ENCODE measurements at places on chromosomes 6 and 20. TPM values are rescaled to one million over a fixed set of nuclear protein-coding genes. Genes with fewer than 3 reads are reported as not detected.

DNA sequence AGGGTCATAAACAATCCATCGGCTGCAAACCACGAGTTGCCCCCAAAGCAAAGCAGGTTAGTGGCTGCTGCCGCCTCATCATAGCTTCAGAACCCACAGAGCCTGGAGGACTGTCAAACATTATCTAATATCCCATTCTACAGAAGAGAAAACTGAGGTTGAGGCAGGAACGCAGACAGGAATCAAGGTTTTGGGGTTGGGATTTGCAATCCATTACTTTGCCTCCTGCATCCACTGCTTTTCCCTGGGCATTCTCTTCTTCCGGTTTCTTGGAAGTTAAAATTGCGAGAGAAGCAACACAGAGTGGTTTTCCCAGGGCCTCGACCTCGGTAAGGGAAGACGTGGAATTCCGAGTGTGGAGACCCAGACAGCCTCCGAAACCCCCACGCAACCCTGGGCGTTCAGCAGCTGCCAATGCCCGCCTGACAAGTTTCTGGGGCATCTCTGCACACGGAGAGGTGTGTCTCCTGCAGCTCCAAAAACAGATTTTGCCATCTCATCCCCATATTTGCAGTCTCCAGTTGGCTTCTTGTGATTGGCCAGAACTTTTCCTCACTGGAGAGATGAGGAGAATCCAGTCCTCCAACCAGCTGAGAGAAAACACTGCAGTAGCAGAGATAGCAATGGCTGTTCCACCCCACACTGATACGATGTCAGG is 45.5 kb upstream of the SNAP25 start:
- DNase-seq, result no peak

DNA sequence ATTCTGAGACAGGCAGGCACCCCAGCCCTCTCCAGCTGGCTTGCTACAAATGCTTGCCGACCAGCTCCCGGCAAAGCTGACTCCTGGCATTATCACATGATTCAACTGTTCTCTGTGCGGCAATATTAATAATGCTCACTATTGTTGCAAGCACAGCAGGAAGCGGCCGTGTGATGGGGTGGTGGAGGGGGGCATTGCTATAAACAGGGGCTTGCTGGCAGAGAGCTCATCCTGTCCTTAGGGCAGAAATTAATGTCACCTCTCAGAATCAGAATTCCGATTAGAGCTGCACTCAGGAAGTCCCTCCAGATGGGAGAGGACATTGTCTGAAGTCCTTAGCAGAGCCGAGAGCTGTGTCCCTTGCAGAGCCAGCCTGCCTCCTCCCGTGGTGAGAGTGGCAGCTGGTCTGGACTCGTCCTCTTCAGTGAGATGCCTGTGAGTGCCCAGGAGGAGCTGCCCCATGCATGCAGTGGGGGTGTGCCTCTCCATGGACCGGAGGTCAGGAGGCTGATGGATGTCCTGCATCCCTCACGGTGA is 162.5 kb downstream of the CDH4 start:
- DNase-seq, result no peak

The TUBB2A gene
- polyA plus RNA-seq, result 6.8 TPM

The PDSS2 gene
- polyA plus RNA-seq, result 14.6 TPM

DNA sequence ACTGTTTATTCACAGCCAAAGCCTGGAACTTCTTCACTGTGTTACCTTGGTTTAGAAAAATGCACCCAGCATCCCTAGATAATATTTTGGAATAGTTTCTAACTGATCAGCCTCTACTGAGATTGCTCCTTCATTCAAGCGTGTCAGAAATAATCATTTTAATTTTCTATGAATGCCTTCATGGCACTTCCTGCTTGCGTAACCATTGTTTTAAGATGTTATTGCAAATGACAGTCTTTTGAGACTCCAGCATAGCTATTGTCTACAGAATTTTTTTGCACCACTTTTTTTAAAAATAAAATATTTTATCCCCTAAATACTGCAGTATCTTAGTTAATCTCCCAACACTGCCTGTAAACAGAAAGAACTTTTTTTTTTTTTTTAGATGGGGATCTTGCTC is 213.1 kb downstream of the PHACTR1 start:
- DNase-seq, result no peak

DNA sequence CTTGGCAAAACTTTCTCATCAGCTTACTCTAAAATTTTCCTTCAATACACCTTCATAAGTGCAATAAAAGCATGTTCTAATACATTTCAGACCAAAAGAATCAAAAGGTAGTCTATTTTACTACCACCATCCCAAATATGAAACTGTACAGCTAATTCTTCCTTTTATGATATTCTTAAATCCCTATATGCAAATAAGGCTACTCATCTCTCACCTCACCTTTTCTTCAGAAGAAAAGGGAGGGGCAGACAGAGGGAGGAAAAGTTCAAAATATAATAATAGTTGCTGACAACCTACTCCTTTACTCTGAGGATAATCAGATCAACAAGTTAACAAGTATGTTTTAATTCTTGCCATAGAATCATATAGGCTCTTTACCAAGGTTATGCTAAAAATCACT is 7.4 kb downstream of the C6orf120 start:
- DNase-seq, result no peak

The SPAG4 gene
- 0.72 TPM for polyA plus RNA-seq

The CCDC170 gene
- not detected for polyA plus RNA-seq

- DNase-seq, result no peak
Observed at GRCh38 chr6:137084090-137084489, 39.3 kb upstream of the IL20RA start.

DNA sequence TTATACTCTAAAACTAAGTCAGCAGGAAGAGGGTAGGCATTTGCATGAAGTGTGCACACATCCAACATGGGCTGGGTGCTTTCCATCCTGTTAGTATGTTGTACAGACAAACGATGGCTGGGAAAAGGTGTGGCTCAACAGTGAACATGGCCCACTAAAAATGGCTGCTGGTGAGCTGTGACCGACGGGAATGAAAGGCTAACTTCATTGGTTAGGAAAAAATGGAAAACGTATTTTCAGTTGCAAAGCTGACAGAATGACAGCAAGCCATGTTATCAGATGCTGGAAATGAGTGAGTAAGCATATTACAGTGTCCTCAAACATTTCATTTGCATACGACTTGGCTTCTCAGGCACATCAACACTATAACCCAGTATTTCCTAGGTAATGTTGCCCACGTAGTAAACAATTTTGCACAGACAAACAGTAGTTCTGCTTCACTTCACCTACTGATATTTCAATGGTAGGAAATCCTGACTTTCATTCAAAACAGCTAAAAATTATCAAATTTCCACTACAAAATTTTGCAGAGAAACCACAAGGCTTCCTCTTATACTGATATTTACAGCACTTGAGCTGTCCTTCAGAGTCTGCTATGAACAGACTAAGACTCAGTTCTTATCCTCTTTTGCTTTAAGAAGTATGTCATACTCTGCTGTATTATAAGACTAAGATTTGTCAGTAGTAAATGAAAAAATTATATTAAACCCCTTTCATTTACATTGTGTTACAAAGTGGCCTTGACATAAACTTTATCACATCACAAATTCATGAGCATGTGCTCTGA is 98.9 kb downstream of the IRF4 start:
- no peak for DNase-seq

- DNase-seq, result no peak
Observed at GRCh38 chr6:136464148-136464547, 86.1 kb downstream of the MAP7 start.

The SLC22A7 gene
- polyA plus RNA-seq, result not detected

The YIPF3 gene
- polyA plus RNA-seq, result 72.5 TPM

The OR2H1 gene
- polyA plus RNA-seq, result not detected

DNA sequence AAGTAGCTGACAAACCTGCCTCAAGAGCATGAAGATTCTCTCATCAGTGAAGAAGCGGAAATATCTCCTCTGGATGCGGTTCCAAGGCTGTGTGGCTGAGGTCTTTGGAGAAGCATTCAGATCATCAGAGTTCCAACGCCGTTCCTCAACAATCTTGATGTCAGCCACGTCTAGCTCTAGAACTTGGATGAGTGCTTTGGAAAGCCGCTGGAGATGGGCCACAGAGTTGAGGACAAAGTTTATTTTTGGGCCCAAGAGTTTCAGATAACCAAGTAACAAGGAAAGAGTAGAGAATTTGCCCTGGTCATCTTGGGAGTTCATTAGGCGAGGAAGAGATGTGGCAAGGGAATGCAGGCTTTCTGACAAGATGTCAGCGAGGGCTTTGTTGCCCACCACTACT is 20.9 kb downstream of the TTI1 start:
- DNase-seq, result no peak

The LST1 gene
- 32.7 TPM for polyA plus RNA-seq

GRCh38 chr20:2172305-2173175 is 70.9 kb downstream of the STK35 start:
- peak; percentile 64 for DNase-seq

The CDC40 gene
- polyA plus RNA-seq, result 36.8 TPM

DNA sequence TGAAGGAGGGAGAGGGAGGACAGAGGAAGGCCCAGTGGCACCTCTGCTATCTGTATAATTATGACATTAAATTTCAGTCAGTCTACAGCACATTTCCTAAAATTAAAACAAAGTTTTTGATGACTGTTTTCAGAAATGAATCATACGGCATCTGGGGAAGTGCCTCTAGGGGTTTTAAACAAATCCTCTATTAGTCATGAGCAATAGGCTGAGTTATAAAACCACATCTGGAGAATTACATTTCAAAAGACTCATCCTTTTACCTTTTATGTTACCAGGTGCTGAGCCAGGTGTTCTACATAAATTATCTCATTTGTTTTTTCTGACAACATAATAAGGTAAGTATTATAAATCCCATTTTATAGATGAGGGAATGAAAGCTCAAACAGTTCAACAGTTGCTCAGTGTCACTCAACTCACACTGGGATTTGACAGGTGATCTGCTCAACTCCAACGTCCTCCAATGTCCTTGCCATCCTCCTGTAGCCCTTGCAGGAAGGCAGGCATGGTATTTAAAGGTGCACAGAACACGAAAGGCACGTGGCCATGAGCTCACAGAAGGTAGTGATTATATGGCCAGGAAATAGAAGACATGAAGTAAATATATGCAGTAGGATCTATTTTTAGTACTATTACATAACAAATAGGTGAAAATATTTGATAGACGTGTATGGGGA is 184.2 kb upstream of the MAN1A1 start:
- DNase-seq, result no peak

DNA sequence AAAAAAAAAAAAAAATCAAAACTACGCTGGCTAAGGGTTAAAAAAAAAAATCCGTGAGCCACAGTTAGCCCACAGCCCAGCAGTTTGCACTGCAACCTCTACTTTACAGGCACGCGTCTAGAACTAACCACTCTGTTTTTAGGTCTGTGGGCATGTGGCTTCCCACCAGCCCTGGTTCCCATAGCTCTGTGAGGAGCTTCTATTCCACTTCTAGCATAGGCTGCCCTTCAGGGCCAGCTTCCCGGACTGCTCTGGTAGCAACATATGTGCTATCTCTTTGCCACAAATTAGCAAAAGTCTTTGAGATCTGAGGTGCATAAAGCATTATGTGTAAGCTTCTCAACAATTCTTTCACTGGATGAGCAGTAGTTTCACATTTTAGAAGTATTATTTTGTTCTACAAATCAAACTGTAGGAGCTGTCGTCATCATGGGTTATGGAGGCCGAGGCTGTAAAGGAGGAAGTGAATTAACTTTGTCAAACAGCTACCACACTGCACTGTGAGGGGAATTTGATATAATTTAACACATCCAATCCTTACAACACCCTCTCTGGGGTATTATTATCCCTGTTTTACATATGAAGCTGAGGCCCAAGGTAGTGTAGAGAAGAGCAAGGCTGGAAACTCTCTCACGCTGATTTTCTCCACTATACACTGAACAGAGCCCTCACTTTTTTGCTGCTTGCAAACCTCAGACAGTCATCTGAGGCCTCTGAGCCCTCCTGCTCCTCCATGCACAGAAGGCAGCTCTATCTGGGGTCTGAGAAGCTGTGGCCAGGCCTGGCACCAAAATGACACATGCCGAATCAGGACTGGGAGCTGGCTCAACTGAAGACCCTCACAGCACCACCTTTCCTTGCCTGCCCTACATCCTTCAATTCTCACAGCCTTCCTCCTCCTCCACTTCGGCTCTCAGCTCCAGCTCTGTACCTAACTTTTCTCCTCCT is 35.4 kb downstream of the MAN1A1 start:
- DNase-seq, result no peak

DNA sequence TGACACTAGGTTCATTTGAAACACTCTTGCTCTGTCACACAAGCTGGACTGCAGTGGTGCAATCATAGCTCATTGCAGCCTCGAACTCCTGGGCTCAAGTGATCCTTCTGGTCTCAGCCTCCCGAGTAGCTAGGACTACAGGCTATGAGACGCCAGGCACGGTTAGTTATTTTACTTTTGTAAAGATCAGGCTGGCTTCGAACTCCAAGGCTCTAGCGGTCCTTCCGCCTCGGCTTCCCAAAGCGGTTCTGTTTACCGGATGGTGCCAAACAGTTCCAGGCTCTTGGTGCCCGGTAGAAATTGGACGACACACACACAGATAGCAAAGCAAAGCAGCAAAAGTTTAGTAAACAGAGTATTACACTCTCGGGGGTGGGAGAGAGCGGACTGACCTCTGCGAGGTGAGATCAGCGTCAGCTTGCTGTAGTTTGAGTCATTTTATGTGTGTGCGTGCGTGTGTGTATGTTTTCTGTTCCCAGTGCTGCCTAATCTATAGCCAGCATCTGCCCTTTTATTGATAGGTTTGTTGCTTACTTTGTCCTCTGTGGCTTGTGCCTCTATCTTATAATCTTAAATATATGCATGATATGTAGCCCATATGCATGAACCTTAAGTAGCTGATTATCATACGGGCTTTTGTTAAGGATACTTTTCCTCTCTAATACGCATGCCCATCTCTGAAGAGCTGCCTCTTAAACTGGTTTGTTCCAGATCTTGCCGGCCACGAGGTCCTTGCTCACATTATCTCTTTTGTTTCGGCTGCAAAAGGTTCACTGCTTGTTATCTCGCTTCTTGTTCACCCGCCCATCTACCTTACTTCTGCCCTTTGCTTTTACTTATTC is 75.2 kb downstream of the OR2B2 start:
- peak; percentile 58 for DNase-seq

DNA sequence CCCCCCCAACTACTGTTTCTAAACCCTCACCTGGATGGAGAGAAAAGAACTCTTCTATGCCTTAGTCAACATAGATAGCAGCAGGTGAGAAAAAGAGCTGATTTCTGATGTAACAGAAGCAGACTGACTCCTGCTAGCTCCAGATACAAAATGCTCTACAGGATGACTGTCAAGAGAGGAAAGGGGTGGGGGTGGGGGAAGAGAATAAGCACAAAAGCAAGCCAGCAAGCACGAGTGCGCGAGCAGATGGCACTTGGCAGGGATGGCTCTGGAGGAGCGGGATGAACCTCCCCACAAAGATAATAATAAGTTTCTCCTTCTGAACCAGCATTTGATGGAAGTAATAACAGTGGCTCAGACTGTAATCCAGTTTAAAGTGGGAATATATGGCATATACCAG is 45.6 kb upstream of the SPDEF start:
- DNase-seq, result no peak

The HLA-DRB5 gene
- 61.4 TPM for polyA plus RNA-seq

The PET117 gene
- polyA plus RNA-seq, result 35.6 TPM

Measured in naive B cell (primary cell).